CD4-positive, alpha-beta T cell treated with Interleukin-21 for 1 hour (primary cell): ENCODE measurements at places on chromosomes 12 and 14.

- DNase-seq = no peak
Observed at GRCh38 chr12:6639151-6639801, 3.5 kb upstream of the LPAR5 start.

DNA sequence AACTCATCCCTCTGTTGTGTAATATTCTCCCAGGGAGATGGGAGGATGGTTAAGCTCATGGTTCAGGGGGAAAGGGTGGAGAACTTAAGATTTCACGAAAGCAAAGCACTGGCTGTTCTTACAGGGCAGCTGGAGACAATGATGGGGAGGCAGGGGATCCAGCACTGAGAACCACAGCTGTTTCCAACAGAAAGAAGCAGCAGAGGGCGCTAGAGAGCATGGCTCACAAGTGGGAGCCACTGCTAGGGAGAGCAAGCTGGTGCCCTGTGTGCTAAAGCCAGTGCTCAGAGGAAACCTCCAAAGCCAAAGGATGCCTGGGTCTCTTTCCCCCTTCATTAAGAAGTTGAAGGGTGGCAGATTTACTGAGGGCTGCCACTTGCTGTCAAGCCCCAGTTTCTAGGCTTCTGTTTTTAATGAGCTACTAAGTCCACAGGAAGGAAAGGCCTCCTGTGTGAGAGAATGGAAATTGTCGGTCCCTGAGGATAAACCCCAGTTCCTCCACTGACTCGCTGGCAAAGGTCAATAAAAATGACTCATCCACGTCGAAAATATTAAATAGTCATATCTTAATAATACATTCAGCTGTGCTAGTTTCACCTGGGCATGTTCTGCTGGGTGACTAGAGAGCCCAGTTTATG, 199.7 kb downstream of the ANO2 start:
- DNase-seq = peak; percentile 24

GRCh38 chr12:8622646-8623045, 10.0 kb upstream of the AICDA start:
- DNase-seq = no peak

DNA sequence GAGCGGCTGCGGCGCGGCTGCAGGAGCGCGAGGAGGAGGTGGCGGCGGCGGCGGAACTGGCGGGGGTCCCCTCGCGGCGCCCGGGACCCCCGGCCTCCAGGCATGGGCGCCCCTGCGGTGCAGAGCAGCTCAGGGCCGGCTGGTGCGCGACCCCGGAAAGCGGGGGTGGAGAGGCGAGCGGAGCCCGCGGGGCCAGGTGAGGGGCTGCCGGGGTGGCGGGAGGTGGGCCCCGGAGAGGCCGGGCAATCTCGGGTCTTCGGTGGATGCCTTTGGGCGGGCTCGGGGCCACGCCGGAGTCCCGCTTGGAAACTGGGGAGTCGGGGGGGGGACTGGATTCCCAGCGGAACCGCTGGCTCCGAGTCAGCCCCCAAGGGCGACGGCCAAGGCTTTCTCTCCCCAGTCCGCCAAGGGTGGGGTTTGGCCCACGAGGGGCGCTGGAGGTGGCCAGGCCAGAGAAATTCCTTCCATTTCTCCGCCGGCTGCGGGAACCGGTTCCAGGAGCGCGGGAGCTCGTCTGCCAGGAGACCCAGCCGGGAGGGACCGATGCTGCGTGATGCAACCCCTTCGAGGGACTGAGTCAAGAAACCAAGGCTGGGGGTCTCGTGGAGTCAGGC, 13.9 kb upstream of the NR4A1 start:
- DNase-seq = no peak
